Activated CD4-positive, alpha-beta memory T cell treated with anti-CD3 and anti-CD28 coated beads, Interleukin-2, amount 10 ng/mL, durations not matched to agents 7 days and 5 days (primary cell): ENCODE measurements at places on chromosomes 7 and 10. TPM values are rescaled to one million over a fixed set of nuclear protein-coding genes. Genes with fewer than 3 reads are reported as not detected.

DNA sequence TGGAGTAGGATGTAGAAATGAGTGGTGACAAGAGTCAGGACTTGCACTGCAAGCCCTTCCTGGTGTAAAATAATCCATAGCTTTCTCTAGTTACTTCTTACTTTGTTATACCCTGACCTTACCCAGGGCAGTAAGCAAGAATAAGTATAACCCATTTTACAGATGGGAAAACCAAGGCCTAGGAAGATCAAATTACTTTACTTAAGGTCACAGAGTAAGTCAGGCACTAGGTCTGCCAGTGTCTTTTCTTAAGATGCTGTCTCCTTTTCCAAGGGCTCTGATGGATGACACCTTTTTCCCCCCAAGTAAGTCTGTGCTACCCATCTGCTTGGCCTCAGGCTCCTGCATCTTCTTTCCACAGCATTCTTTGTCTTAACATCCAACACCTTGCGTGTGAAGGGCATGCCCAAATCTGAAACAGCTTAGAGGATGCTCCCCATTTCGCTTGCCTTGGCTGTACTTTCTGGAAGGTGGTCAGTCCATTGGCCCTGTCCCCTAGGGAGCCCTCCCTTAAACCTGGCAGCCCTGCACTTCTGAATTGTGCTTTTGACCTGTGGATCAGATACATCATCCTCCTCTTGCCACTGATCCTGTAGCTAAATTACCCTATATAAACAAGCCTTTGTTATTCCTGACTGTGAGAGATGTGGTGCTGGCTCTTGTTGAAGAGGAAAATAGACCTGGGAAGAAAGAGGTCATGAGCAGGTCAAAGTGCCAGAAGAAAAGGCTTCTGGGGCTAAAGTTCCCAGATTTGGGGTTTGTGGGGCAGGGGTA is 168.6 kb downstream of the LRMDA start:
- H3K36me3 ChIP-seq, result no peaks in the 10 kb centered on the region
- H3K4me1 ChIP-seq, result no peaks in the 10 kb centered on the region
- no peak for DNase-seq
- H3K4me3 ChIP-seq, result no peak overlapping the region
- H3K27ac ChIP-seq, result no peak overlapping the region

Gene DPCD
- total RNA-seq, result 5.2 TPM

- H3K27me3 ChIP-seq, result no peaks in the 10 kb centered on the region
- peaks cover 2% of the 10 kb centered on the region for H3K36me3 ChIP-seq
- H3K4me1 ChIP-seq, result no peaks in the 10 kb centered on the region
- no peak overlapping the region for H3K4me3 ChIP-seq
These were observed 46.8 kb downstream of the TYW1B start for GRCh38 chr7:72781161-72781560.

- peaks cover 8% of the 10 kb centered on the region for H3K4me1 ChIP-seq
- no peak overlapping the region for H3K27ac ChIP-seq
- H3K27me3 ChIP-seq, result no peaks in the 10 kb centered on the region
- peaks cover 83% of the 10 kb centered on the region for H3K36me3 ChIP-seq
- DNase-seq, result no peak
These were observed 94.5 kb upstream of the GNA12 start for GRCh38 chr7:2938514-2939192.

- H3K27me3 ChIP-seq, result peaks cover 18% of the 10 kb centered on the region
- no peak overlapping the region for H3K27ac ChIP-seq
- no peak overlapping the region for H3K4me3 ChIP-seq
- no peaks in the 10 kb centered on the region for H3K36me3 ChIP-seq
These were observed 45.9 kb upstream of the BET1 start for GRCh38 chr7:94050046-94050445.

GRCh38 chr10:44070282-44070681 is 314.6 kb downstream of the CXCL12 start:
- no peaks in the 10 kb centered on the region for H3K36me3 ChIP-seq
- no peaks in the 10 kb centered on the region for H3K27me3 ChIP-seq
- no peak for DNase-seq
- no peaks in the 10 kb centered on the region for H3K4me1 ChIP-seq

DNA sequence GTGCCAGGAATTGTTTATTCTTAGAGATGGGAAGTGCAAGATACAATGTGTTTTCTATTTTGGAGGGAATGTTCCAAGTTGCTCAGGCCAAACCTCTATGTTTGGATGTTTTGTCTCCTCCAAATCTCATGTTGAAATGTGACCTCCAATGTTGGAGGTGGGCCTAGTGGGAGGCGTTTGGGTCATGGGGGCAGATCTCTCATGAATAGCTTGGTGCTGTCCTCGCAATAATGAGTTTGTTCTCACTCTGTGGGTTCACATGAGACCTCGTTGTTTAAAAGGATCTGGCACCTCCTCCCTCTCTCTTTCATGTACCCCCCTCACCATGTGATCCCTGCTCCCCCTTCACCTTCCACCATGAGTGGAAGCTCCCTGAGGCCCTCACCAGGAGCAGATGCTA is 8.3 kb upstream of the GDF10 start:
- peaks cover 4% of the 10 kb centered on the region for H3K4me1 ChIP-seq
- H3K4me3 ChIP-seq, result no peak overlapping the region
- no peak for DNase-seq
- no peaks in the 10 kb centered on the region for H3K27me3 ChIP-seq

DNA sequence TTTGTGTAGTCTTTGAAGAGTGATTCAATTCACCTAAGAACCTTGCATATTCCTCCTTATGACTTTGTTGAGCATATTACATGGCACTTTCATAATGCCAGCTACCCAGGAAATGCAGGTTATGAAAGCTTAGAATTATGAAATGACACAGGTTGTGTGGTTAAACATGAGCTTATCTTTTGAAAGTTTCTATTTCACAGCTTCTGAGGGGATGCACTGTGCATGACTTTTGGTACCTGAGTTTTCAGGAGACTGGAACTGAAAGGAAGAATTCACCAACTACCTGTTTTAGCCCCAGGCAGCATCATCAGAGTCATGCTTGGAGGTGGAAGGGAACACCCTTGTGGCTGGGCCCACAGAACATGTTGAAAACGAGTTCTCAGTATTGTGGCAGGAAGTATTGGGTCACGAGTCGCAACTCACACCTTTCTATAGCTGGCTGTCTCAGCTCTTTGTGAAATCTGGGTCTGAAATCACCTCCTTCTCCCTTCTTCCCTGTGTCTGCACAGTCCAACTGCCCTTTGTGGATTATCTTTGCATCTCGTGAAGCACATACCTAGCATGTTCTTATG is 228.2 kb downstream of the PTEN start:
- peaks cover 19% of the 10 kb centered on the region for H3K36me3 ChIP-seq
- H3K27me3 ChIP-seq, result peaks cover 28% of the 10 kb centered on the region
- peaks cover 38% of the 10 kb centered on the region for H3K4me1 ChIP-seq
- H3K27ac ChIP-seq, result peak overlapping the region; percentile 85
- DNase-seq, result peak; percentile 85
- H3K4me3 ChIP-seq, result no peak overlapping the region

DNA sequence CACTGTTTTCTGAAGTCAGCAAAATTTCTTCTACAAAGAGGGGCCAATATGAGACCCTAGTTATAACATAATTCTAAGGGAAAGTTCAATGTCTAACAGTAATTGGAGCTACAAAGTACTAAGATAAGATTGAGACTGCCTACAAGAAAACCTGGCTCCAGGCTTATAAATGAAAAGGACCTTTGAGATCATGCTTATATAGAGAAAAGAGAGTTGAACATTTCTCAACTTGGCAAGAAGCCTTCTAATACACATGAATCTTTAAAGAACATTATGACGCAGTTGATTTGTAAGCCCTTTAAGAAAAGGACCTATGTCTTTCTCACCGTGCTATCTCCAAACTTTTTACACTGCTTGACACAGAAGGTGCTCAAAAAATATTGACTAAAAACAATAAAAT is 87.9 kb downstream of the TPK1 start:
- no peak overlapping the region for H3K27ac ChIP-seq
- H3K36me3 ChIP-seq, result peaks cover 3% of the 10 kb centered on the region
- no peaks in the 10 kb centered on the region for H3K27me3 ChIP-seq
- no peak for DNase-seq
- H3K4me1 ChIP-seq, result no peaks in the 10 kb centered on the region
- H3K4me3 ChIP-seq, result no peak overlapping the region

Gene OPN1SW
- not detected for total RNA-seq

DNA sequence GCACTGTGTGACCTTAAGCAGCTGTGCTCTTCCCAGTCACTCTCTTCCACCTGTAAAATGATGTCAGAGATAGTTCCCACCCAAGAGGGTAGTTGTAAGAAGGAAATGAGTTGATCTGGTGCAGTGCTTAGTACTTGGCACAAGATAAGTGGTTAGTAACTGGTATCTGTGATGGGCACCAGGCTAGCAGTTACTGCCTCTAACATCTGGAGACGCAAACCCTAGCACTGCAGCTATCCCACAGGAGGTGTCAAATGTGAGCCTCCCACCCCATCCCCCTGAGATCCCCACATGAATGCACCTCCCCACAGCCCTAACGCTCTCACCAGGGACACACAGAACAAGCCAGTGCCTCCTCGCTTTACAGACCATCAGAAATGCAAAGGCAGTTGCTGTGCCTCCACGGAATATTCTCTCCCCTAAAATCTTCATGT is 72.0 kb downstream of the KCNMA1 start:
- no peak overlapping the region for H3K4me3 ChIP-seq
- DNase-seq, result no peak
- no peak overlapping the region for H3K27ac ChIP-seq
- peaks cover 22% of the 10 kb centered on the region for H3K27me3 ChIP-seq
- no peaks in the 10 kb centered on the region for H3K36me3 ChIP-seq
- no peaks in the 10 kb centered on the region for H3K4me1 ChIP-seq

Gene FAM237B
- not detected for total RNA-seq

Gene ZNF138
- total RNA-seq, result 8.3 TPM

Gene WNT16
- total RNA-seq, result not detected

GRCh38 chr10:104202231-104202630 is 29.9 kb downstream of the CFAP43 start:
- H3K36me3 ChIP-seq, result no peaks in the 10 kb centered on the region
- H3K4me3 ChIP-seq, result no peak overlapping the region
- peaks cover 16% of the 10 kb centered on the region for H3K27me3 ChIP-seq
- H3K27ac ChIP-seq, result no peak overlapping the region
- no peaks in the 10 kb centered on the region for H3K4me1 ChIP-seq

DNA sequence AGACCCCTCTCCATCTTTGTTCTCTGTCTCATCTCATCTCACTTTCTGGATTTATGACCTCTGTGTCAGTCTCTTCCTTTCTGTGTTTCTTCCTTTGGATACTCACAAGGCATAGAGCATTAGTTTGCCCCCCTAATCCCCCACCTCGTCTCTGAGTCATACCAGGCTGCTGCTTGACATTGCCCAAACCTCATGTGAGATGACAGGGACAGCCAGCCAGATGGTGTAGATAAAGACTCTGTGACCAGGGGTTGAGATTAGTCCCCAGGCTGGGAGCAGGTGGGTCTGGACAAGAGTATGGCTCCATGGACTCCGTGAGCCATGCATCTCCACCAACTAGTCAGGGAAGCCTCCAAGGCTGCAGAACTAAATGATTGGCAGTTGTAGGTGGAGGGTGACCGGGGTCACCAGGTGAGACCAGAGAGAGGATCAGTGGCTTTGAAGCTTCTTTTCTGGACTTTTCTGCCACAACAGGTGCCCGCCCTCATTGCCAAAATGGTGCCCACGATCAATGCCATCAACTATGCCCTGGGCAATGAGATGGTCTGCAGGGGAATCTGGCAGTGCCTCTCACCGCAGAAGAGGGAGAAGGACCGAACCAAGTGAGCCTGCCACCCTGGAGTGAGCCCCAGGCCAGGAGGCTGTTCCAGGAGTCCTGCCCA is 13.3 kb downstream of the RGR start:
- H3K36me3 ChIP-seq, result no peaks in the 10 kb centered on the region
- no peak overlapping the region for H3K4me3 ChIP-seq
- peaks cover 6% of the 10 kb centered on the region for H3K4me1 ChIP-seq
- peak; percentile 14 for DNase-seq
- H3K27ac ChIP-seq, result no peak overlapping the region

Gene HMX3
- total RNA-seq, result not detected

Gene POU6F2
- total RNA-seq, result not detected

DNA sequence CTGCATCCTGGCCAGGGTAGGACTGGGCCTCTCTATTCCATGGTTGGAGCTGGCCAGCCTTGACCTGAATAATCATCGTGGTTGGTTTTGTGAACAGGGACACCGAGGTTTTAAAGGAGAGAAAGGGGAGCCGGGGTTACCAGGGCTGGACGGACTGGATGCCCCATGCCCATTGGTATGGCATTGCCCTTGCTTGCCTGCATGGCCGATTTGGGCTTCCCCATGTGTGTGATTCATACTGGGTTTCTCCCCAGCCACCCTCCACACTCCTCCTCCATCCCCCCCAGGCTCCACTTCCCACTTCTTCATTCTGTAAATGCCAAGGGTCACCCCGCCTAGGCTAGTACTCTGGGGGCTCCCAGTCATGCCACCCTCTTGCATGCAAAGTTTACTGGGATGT is 98.8 kb upstream of the MACROH2A2 start:
- peaks cover 8% of the 10 kb centered on the region for H3K27me3 ChIP-seq
- no peaks in the 10 kb centered on the region for H3K4me1 ChIP-seq
- no peak for DNase-seq
- no peak overlapping the region for H3K4me3 ChIP-seq
- H3K27ac ChIP-seq, result no peak overlapping the region

Gene CALML3
- total RNA-seq, result not detected

Gene TEX47
- total RNA-seq, result not detected

- H3K4me3 ChIP-seq, result no peak overlapping the region
- DNase-seq, result no peak
- H3K36me3 ChIP-seq, result peaks cover 13% of the 10 kb centered on the region
- H3K4me1 ChIP-seq, result peaks cover 20% of the 10 kb centered on the region
- no peaks in the 10 kb centered on the region for H3K27me3 ChIP-seq
These were observed 14.5 kb downstream of the UBE3C start for GRCh38 chr7:157153260-157153659.

- no peak overlapping the region for H3K4me3 ChIP-seq
- no peaks in the 10 kb centered on the region for H3K4me1 ChIP-seq
- no peaks in the 10 kb centered on the region for H3K27me3 ChIP-seq
- H3K36me3 ChIP-seq, result no peaks in the 10 kb centered on the region
- H3K27ac ChIP-seq, result no peak overlapping the region
- no peak for DNase-seq
These were observed 904.9 kb downstream of the IPMK start for GRCh38 chr10:57362811-57363210.

- no peaks in the 10 kb centered on the region for H3K36me3 ChIP-seq
- no peaks in the 10 kb centered on the region for H3K4me1 ChIP-seq
- H3K27ac ChIP-seq, result no peak overlapping the region
- H3K27me3 ChIP-seq, result peaks cover 12% of the 10 kb centered on the region
These were observed 176.8 kb upstream of the TBX20 start for GRCh38 chr7:35430547-35431153.

GRCh38 chr10:86840498-86840897 is 84.1 kb downstream of the BMPR1A start:
- H3K4me1 ChIP-seq, result peaks cover 7% of the 10 kb centered on the region
- H3K36me3 ChIP-seq, result peaks cover 13% of the 10 kb centered on the region

Gene OR9A2
- not detected for total RNA-seq

GRCh38 chr10:52621635-52622079 is 150.9 kb downstream of the MBL2 start:
- no peak overlapping the region for H3K4me3 ChIP-seq
- no peaks in the 10 kb centered on the region for H3K27me3 ChIP-seq

GRCh38 chr10:132979491-132980425 is 37.4 kb upstream of the CFAP46 start:
- H3K27ac ChIP-seq, result no peak overlapping the region
- no peak for DNase-seq
- H3K4me1 ChIP-seq, result no peaks in the 10 kb centered on the region

GRCh38 chr10:49379596-49380410 is 16.1 kb downstream of the DRGX start:
- H3K27ac ChIP-seq, result no peak overlapping the region
- H3K4me1 ChIP-seq, result no peaks in the 10 kb centered on the region
- peaks cover 9% of the 10 kb centered on the region for H3K27me3 ChIP-seq
- no peak overlapping the region for H3K4me3 ChIP-seq
- no peak for DNase-seq

GRCh38 chr10:33871061-33871956 is 536.8 kb upstream of the NRP1 start:
- peaks cover 4% of the 10 kb centered on the region for H3K27me3 ChIP-seq
- H3K27ac ChIP-seq, result no peak overlapping the region
- H3K4me3 ChIP-seq, result no peak overlapping the region
- no peaks in the 10 kb centered on the region for H3K36me3 ChIP-seq
